NCI-H2081 (cell line): ENCODE measurements at places on chromosomes 6 and 20.

DNA sequence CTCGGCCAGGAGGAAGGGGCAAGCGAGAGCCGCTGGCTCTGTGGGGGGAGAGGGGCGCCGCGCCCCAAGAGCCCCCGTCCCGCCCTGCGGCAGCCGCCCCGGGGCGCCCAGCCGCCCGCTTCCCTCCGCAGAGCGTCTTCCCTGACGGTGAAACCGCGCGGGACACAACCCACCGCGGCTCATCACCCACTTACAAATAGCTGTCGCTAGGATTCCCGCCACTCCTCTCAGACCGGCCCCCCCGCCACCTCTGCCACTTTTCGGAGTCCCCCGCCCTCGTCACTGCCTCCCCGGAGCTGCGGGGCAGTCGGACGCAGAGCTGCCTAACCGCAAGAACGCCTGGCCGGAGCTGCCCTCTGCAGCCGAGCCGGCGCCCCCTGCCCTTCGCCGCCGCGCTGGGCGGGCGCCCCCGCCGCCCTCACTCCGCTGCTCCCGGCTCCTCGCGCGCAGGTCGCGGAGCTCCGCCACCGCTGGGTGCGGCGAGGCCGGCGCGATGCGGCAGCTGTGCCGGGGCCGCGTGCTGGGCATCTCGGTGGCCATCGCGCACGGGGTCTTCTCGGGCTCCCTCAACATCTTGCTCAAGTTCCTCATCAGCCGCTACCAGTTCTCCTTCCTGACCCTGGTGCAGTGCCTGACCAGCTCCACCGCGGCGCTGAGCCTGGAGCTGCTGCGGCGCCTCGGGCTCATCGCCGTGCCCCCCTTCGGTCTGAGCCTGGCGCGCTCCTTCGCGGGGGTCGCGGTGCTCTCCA, at the start of gene SLC35D3:
SLC35D3 (plus strand) TSS at position 366 of the 749 bp plus-strand sequence; CDS start at position 494, 128 bp downstream.
- DNase-seq, result peak; percentile 57

- no peak for DNase-seq
Measured at GRCh38 chr6:83729871-83730270, 21.0 kb upstream of the SNAP91 start.

DNA sequence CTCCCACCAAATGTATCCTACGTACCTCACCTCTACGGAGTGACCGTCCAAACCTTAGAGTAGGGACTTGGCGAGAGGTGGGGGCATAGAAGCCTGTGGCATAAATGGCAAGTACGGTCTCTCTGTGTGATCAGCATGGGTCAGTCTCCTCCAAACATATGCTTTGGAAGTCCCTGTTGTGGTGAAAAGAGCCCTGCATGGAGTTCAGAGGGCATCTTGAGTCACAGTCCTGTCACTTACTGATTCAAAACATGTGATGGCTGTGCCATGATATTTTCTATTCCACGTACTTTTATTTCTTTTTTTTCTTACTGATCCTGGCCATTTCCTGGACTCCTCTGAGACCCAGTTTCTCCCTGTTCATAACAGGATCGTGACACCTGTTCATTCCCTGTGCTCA, 67.5 kb upstream of the CEP85L start:
- DNase-seq, result no peak

DNA sequence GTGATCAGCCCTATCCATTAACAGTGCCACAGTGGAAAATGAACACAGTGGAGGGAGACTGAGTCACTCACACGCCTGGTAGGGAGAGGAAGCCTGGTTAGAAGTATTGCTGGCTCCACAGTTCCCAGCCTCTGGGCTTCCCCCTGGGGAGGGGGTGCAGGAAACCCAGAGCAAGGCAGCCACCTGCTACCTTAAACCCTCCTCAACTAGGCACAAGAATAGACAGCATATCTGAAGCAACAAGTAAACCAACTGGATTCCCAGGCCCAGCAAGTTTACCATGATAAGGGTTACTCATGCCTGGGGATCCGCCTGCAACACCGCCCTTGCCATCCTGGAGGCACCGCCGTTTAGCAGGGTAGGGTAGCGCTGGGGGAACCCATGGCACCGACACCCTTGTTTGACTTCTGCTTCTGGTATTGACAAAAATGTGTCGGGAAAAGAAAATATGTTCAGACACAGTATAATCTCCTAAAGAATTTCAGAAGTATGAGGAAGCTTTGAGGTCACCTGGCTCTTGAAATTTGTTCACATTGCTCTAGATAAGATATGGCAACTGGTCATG, 38.3 kb downstream of the SLC22A23 start:
- DNase-seq, result no peak

- DNase-seq, result peak; percentile 72
Measured at GRCh38 chr6:15400572-15401004, 154.7 kb downstream of the JARID2 start.

DNA sequence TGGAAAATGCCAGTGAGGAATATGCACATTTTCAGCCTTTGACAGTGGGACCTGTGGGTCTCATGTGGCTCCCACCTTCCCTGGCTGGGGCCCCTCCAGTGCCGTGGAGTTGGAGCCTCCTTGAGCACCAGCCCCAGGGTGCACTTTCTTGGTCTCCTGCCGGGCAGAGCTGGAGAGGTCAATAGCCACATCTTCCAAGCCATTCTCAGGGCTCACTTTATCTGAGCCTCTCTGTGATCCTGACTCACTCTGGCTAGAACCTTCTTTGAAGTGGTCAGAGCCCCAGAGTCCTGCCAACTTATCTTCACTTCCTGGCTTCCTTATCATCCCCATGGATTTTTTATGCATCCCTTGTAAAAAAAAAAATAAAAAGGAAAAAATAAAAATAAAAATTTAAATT, 5.7 kb downstream of the VSX1 start:
- no peak for DNase-seq

- DNase-seq, result no peak
Measured at GRCh38 chr20:56503916-56504315, 20.6 kb upstream of the FAM209A start.

DNA sequence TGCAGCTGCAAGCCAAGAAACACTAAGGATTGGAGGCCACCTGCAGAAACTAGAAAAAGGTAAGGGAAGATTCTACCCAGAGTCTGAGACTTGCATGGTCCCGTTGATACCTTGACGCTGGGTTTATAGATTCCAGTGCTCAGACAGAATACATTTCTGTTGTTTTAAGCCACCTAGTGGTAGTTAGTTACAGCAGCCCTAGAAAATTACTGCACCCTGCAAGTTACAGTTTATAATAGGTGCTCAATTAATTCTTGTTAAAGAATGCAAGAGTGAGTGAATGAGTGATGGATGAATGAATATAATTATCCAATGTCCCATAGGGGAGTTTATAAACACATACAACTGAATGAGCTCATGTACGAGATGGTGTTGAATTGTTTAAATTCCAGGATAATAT, 453.1 kb upstream of the SLC35B3 start:
- no peak for DNase-seq

DNA sequence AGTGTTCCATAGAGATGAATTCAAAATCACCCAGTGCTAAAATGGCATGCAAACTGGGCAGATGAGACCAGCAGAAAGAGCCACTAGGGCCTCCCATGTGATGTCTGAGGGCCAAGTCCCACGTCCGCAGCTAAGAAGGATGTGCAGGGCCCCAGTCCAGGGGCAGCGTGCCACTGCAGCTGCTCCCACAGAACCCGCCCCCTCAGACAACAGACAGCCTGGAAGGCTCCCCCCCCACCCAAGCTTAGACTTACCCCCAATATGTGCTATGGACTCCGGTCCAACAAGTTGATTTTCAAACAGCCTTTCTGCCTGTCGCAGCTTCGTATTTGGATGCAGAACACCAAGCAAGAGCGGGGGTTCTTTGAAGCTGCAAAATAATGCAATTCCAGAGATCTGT, 14.0 kb downstream of the APMAP start:
- DNase-seq, result no peak

DNA sequence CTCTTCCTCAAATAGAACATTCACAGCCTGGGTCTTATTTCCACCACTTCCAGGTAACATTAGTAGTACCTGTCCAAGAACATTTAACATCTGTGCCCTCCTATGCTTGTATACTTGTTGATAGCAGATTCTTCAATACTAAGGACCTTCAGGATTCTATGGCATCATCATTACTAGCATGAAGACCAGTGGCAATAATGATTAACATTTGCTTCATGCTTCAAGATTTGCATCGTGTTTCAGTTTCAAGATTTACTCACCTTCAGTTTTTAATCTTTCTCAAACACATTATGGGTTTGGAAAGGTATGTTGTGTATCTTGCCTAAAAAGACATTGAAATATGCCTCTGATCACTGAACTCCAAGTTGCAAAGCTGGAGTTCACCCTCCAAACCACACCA, 412.8 kb upstream of the NRSN1 start:
- DNase-seq, result no peak

DNA sequence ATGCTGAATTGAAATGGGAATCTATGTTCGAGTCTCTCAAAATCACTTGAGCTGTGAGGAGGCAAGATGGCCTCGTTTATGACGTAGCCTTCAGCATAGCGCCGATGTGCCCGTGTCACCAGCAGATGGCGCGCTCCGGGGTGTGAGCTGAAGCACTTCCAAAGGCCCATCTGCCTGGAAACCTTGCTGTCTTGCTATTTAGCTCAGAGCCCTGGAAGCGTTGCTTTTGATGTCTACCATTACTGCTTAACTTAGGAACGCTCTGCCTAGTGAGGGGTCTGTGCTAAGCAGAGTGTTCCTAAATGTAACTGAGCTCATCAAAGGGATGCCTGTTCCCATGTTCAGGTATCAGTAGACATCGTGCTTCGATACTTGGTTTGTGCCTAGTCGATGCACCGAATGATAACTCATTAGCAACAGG, 67.7 kb downstream of the SYCP2L start:
- DNase-seq, result no peak

DNA sequence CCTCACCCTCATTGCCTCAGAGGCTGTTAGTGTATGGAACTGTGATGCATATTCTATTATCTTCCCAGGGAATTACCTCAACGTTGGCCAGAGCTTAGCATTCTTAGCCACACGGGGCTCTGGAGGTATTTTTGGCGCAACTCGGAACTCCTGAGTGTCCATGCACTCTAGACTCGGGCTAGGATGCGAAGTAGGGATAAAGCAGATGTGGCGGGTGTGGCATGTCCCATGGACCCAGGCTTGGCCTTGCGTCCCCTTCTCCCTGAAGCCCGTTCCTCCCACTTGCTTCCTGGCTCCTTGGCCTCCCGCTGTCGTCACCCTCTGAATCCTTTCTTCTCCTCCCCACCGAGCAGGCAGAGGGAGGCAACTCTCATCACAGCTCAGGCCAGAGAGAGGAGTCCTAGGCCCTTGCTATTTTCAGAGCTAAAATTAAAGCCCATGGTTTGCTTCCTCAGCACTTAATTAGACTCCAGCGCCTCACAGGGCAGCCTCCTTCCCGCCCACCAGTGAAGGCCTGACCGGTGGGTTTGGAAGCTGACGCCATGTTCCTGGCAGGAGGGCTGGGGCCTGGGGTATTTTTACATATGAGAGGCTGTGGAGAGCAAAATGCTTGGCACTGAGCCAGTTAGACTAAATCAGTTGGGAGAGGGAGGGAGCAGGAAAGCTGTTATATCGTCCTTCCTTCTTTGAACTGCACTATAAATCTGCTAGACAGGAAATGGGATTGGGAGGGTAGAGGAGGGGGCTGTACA, 138.7 kb downstream of the FOXO3 start:
- DNase-seq, result peak; percentile 26

GRCh38 chr6:132491881-132492280, 21.0 kb downstream of the STX7 start:
- DNase-seq, result no peak

DNA sequence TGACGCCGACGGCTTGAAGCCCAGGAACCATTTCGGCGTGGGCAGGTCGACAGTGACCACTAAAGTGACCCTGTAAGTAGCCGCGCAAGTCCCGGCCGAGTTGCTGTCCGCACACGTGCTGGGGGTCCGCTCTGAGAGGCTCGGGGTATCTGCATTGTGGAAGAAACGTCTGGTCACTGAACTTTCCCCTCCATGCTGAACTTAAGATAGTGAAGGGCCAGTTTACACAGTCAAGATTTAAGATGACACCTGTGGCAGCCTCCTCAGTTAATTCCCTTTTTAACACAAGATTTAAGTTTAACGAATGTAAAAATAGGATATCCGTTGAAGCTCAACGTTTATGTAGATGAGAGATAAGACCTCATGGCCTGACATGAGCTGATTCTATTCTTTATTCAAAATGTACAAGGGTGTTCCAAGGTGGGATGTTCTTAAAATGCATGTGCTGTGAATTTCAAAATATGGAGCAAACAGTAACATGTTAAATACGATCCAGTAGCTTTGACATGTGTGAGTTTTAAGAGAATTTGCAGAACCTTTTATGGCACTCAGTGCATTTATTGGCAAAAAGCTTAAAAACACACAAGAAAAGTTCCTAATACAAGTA, 116.2 kb downstream of the RTN4IP1 start:
- DNase-seq, result no peak

DNA sequence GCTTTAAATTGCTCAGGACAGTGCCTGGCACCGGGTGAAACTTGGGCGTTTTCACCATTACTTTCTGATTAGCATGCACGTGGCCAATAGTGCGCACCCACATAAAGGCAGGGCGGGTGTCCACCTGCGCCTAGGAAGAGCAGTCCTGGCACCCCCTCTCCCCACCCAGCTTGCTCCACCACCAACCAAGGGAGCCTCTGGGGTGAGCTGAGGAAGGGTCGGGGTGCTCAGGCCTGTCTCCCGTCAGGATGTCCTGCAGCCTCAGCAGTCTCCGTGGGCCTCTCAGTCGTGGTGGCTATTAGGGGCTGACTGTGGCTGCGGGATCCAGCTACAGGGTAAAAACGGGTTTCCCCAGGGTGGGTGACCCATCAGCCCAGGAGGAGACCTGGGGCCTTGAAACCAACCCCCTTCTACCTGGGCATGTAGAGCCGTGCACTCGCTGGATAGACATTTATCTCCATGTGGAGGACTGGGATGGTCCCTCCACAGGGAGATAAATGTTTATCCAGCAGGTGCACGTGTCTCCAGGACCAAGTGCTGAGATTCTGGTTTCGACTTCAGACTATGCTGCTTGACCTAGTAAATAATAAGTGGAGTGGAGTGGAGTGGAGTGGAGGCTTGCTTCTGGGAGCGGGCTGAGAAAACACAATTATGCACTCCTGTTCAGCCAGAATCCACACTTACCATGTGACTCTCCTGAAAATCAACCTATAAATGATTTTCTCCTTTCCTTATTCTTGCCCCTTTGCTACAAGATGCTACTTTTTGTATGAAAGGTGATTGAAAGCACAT, 91.1 kb downstream of the ZDHHC14 start:
- DNase-seq, result no peak

DNA sequence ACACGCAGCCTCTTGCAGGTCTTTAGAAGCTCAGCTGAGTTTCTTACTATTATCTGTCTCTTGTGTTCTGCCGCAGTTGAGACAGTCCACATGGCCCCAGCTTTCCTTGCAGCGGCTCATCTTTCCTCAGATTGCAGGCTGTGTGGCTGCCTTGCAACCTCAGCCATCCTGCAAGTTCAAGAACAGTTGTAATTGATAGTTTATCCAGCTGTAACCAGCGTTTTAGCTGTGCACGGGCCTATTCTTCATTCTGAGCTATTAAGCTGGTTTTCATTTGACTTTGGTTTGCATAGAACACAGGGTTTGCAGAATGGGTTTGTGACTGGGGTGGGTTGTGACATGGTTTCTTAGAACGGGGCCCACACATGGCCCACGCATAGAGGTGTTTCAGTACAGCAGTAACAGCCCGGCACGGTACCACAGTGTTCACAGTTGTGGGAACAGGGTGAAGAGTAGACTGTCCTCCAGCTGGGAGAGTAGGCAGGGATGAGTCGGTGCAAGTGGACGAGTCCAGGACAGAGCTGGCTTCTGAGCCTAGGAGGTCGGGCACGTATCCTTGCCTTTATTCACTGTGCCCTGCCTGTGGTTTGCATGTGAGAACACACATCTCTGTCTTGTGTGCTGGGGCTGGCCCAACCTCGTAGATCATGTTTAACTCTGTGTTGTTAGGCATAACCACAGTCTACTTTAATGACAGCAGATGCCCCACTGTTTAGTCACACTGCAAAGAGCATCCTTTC, 89.2 kb downstream of the RPP40 start:
- DNase-seq, result no peak
